ENCODE measurements at places on chromosomes 3 and 15.
A peak's percentile ranks its signal among the peaks of the same experiment; 100 is the strongest.

DNA sequence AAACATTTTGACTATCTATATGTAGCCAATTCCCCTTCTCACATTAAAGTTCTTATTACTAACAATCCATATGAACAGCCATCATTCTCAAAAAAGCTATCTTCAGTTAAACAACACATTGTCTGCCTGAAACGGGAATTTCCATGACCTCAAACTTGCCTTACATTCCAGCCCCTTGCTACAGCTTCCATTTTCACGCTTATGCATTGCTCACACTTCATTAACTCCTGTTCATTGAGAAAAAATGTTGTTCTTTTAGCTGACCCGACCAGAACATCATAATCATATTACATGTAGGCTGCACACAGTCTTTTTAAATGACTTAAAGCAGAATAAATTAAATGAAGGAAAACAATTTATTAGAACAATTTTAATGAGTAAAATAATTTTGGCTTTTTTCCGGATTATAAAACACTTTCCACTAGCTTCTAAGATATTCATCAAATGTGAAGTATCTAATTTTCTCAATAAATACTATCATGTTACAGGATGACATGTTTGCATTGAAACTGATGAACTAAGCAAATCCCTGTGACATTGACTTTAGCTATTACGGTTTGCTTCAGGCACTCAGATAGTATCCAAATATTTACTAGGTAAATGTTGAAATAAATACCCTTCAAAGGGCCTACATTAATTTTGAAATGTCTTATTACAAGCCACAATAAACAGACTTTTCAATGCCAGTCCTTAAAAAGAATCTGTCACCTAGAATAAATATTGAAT lies 49.9 kb downstream of the P3H2 start:
- DNase-seq: no peak

GRCh38 chr3:114318295-114318694 lies 24.5 kb downstream of the TIGIT start:
- no peak for DNase-seq

GRCh38 chr3:39540162-39540921 lies 72.9 kb downstream of the MOBP start:
- peak; percentile 6 for DNase-seq

GRCh38 chr3:12796171-12797123 lies at the start of gene CAND2:
TSS of gene CAND2 (plus strand) at chr3:12796680. CDS start at chr3:12796721, 41 bp downstream.
- DNase-seq: peak; percentile 43

GRCh38 chr15:52083603-52084002 lies 29.0 kb downstream of the BCL2L10 start:
- DNase-seq: no peak

DNA sequence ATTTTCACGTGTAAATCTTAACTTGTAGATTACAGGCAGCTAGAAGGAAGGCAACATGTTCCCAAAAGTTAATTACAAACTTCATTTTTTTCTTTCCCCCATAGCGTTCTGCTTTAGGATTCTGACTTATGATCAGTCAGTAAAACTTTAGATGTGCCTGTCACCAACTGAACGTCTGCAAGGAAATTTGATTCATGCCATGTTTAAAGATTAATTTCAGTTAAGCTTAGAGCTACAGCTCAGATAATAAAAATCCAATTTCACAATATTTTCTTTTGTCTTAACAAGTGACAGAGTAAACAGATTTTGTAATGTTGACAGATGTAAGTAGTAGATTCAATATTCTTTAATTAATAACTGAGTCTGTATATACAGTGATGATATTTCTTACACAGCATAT lies 253.1 kb downstream of the NFKBIZ start:
- no peak for DNase-seq

GRCh38 chr15:64990168-64990470 lies 405 bp upstream of the SPG21 start:
- DNase-seq: no peak
